BJ (cell line): ENCODE measurements at places on chromosomes 2 and 18. TPM values are rescaled to one million over a fixed set of nuclear protein-coding genes. Genes with fewer than 3 reads are reported as not detected.

The MTLN gene
- polyA plus RNA-seq, result 45.2 and 45.6 TPM in 2 replicates

DNA sequence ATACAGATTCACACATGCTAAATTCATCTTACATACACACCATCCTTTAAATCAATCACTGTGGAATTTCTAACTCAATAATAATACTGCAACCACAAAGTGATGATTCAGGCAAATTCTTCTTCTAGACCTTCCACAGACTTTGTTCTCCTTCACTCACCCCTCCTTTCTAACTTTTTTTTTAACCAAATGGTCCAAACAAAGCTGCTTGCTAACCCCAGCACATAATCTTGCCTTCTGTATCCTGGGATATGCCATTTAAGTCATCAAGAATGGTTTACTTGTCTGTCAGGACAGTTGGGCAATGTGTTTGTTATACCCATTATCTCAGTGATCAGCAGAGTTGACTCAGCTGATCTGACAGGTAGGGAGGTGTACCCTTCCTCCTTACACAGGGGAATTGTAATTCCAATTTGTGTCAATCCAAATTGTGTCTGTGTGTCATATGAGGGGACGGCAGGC lies 10.0 kb downstream of the SLC40A1 start:
- no peak for DNase-seq

DNA sequence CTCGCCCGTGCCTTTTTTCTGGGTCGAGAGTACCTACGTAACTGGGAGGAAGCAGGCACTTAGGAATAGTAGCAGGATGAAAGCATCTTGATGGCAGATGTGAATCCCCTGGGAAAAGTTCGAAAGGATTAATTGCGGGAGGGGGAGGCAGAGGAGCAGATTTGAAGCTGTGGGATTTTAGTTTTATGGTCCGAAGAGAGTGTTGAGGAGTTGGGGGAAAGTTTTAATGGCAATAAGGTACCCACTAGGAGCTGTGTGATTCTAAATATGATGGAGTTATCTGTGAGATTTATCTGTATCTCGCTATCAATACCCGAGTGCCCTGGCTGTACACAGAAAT lies 1.1 kb downstream of the AGFG1 start:
- DNase-seq, result no peak

The ABCG5 gene
- not detected in 2 replicates for polyA plus RNA-seq
